ENCODE measurements at places on chromosomes 16 and 17.

GRCh38 chr17:51685287-51685909, 425.1 kb downstream of the UTP18 start:
- no peak for DNase-seq

DNA sequence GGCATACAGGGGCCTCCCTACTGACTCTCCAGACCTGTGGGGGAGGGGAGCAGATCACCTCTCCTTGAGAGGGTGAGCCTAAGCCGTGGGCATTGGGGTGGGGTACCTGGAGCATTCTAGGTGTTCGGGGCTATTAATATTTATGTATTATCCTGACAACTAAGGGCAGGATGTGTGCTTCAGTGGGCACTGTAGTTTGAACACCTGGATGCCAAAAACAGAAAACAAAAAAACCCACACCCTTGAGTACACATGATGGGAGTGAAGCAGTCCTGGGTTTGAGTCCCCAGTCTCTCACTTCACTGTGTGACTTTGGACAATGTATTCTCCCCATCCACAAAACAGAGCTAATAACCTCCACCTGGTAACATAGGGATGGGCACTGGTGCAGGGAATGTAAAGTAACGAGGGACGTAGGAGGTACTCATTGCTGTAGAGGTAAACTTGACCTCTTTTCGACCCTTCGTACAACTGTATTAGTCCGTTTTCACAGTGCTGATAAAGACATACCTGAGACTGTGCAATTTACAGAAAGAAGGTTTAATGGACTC, 257.8 kb downstream of the CPPED1 start:
- DNase-seq, result no peak

DNA sequence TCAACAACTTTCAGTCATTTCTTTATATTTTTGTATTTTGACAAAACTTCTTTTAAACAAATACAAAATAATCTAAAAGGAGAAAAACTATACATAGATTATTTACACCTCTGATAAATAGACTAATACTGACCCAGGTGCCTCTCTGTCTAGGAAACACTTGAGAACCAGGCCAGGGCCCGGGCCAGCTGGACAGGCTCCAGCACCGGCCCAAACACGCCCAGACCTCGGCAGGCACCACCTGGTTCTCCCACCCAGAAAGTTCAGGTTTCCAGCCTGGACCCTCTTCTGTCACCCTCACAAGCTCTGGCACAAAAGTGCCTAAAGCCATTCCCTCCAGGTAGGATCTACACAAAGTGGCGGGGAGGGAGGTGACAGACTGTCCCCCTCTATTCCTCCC, 97.0 kb upstream of the DNAH17 start:
- no peak for DNase-seq

DNA sequence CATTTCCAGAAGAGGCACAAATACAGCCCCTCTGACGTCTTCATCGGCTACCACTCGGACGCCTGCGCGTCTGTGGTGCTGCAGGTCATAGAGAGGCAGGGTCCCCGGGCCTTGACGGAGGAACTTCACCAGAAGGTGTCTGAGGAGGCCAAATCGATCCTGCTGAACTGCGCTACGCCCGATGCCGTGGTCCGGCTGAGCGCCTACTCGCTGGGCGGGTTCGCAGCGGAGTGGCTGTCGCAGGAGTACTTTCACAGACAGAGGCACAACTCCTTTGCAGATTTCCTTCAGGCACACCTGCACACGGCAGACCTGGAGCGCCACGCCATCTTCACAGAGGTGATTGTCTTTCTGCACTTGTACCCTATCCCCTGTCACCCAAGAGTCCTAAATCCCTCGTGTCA, 67.0 kb upstream of the ENDOV start:
- DNase-seq, result no peak
